CD4-positive, alpha-beta T cell (primary cell): ENCODE measurements at places on chromosomes 6 and 20. TPM values are rescaled to one million over a fixed set of nuclear protein-coding genes. Genes with fewer than 3 reads are reported as not detected.

The SLC17A3 gene
- total RNA-seq, result 0.30 TPM

The REV3L gene
- total RNA-seq, result 17.0 TPM

The PLCB4 gene
- total RNA-seq, result 0.06 TPM

The RIMS4 gene
- not detected for total RNA-seq

The TGM2 gene
- total RNA-seq, result 0.27 TPM

The RIPOR2 gene
- 123 TPM for total RNA-seq

The NKX2-2 gene
- total RNA-seq, result not detected

The OPN5 gene
- total RNA-seq, result not detected

The CRIP3 gene
- 1.8 TPM for total RNA-seq
